ENCODE measurements at places on chromosomes 12 and 14.
A peak's percentile ranks its signal among the peaks of the same experiment; 100 is the strongest.

DNA sequence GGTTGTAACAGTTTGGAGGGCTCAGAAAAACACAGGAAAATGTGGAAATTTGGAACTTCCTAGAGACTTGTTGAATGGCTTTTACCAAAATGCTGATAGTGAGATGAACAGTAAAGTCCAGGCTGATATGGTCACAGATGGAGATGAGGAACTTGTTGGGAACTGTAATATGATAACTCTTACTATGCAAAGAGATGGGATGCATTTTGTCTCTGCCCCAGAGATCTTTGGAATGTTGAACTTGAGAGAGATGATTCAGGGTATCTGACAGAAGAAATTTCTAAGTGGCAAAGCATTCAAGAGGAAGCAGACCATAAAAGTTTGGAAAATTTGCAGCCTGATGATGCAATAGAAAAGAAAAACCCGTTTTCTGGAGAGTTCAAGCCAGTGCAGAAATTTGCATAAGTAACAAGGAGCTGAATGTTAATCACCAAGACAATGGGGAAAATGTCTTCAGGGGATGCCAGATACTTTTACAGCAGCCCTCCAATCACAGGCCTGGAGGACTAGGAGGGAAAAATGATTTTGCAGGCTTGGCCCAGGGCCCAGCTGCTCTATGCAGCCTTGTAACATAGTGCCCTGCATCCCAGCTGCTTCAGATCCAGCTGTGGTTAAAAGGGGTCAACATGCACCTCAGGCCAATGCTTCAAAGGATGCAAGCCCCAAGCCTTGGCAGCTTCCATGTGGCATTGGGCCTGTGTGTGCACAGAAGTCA is 572.7 kb upstream of the ATP2B1 start:
- DNase-seq: no peak

- DNase-seq: no peak
Measured at GRCh38 chr14:29861996-29862395, 65.7 kb downstream of the PRKD1 start.

- DNase-seq: no peak
Measured at GRCh38 chr14:79670811-79671210, 540.5 kb downstream of the DIO2 start.

GRCh38 chr14:62098357-62098756 is 336.1 kb downstream of the SNAPC1 start:
- no peak for DNase-seq

DNA sequence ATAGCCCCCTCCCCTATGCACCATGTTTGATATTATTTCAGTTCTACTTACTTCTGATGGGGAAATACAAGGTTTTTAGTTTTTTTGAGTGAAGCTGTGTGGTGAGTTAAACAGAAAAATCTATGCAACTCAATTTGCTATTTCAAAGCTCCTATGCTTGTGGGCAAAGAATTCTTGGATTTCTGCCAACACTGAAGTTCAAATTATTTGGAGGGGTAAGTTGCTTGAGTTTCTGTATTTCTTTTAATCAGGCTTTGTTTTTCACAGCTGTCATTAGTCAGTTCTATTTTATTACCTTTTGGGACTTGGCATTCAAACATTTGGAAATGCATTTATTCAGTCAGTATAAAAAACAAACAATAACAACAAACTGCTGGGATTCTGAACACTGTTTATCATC is 407.5 kb upstream of the MGAT4C start:
- no peak for DNase-seq

DNA sequence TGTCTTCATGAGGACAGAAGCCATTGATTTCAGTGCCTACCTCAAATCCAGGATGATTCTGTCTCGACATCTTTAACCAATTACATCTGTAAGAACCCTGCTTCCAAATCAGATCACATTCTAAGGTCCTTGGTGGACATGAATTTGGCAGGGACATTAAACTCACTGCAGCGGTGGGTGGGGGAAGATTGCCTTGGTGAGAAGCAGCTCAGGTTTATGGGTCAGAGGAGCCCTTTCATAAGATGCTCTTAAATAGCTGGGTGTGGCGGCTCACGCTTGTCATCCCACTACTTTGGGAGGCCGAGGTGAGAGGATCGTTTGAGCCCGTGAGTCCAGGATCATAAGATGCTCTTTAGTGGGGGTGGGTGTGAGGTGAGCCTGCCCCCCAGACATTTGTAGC is 42.9 kb downstream of the ELK3 start:
- no peak for DNase-seq

GRCh38 chr12:130646716-130647370 is 69.3 kb downstream of the RIMBP2 start:
- DNase-seq: no peak

- no peak for DNase-seq
Measured at GRCh38 chr14:101355284-101355683, 206.0 kb upstream of the DIO3 start.

DNA sequence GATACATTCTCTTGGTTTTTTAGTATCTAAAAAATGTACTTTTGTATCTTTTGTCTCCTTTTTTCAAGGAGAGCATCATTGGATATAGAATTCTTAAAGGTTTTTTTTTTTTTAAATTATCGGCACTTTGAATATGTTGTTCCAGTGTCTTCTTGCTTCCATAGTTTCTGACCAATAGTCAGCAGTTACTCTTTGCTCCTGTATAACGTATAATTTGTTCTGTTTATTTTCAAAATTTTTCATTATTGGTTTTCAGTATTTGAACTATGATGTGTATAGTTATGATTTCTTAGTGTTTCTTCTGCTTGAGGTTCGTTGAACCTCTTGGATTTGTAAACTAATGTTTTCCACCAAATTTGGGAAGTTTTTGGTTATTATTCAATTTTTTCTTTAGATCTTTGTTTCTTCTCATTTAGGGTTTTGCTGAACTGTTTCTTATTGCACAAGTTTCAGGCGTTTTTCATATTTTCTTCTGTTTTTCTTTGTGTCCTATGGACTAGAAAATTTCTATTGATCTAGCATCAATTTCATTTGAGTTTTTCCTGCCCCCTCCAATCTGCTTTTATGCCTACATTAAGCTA is 93.9 kb downstream of the PLBD1 start:
- no peak for DNase-seq

GRCh38 chr14:74208642-74209041 is 30.6 kb upstream of the VSX2 start:
- DNase-seq: no peak

DNA sequence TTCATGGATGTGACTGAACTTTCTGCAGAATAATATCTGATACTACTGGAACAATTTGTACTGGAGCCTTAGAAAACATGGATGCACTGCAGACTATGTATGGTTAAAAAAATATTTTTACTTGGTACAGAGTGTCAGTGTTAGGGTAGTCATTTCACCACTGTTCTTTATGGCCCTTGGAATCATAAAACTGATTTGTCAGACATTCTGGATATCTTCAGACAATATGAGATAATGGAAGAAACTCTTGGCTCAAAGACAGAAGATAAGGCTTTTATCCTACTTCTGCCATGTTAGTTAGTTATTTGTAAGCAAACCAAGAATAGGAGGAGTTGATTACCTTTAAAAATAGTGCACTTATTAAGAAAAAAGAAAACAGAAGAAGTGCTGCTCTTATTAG is 209.4 kb downstream of the LRIG3 start:
- DNase-seq: no peak

DNA sequence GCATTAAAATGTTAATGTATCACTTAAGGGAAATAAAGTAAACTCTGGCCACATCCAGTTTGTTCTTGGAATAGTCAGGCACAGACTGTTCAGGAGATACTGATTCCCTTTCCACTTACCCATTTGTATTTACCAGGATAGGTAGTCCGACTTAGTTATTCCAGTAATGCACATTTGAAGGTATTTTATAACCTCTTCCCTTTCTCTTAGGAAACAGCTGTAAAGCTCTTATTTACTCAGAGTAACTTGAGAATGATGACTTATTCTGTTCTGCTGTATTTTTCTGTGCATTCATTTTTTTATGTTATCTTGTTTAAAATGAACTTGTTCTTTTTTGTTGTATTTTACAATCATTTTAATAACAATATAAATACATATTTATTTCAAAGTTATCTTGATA is 78.0 kb downstream of the METTL25 start:
- no peak for DNase-seq

GRCh38 chr12:100229036-100229635 is 28.5 kb downstream of the ACTR6 start:
- DNase-seq: no peak

GRCh38 chr14:25833341-25834126 is 764.3 kb downstream of the NOVA1 start:
- DNase-seq: peak; percentile 41

- no peak for DNase-seq
Measured at GRCh38 chr12:115303723-115304309, 619.8 kb upstream of the TBX3 start.

DNA sequence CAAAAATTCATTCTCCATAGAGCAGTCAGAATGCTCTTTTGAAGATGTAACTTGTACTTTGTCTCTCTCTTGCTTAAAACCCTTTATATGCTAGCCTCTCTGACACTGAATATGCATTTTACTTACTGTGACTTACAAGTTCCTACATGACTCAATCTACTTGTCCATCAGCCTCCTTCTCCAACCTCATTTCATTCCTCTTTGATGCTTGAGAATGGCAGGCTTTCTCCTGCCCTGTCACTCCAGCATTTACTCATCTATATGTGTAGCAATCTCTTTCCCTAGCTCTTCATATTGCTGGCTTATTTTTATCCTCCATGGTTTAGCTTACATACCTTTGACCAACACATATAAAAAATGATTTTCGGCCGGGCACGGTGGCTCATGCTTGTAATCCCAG is 561.9 kb downstream of the CCER1 start:
- no peak for DNase-seq

- DNase-seq: no peak
Measured at GRCh38 chr14:51228890-51229289, 11.2 kb upstream of the TMX1 start.

DNA sequence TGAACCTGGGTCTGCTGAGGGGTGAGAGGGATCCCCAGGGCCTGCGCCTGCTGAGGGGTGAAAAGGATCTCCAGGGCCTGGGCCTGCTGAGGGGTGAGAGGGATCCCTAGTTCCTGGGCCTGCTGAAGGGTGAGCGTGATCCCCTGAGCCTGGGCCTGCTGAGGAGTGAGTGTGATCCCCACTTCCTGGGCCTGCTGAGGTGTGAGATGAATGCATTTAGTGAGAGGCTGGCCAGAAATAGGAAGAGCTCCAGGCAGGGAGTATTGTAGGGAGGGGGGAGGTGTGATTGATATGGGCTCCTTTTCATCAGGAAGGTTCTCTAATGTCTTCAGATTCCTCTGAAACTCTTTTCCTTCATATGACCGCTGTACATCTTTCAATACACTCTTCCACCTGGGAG is 43.0 kb downstream of the FAM186A start:
- DNase-seq: no peak

- no peak for DNase-seq
Measured at GRCh38 chr12:68976395-68976841, 43.4 kb upstream of the CPM start.

DNA sequence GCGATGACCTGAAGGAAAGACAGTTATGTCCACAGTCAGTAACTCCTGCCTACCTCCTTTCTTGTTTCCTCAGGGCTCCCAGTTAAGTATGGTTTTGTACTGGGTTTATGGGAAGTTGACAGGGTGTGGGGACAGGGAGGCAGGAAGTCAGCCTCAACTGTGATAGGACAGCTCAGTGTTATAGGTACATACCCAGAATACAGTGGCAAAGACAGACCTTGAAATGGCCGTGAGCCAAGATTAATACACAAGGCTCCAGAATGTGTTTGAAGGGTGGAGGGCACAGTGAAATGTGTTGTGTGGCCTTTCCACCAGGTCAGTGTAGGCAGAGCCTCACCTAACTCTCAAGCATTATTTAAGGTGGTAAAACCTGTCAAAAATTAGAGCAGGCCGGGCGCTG is 4.6 kb upstream of the BIN2 start:
- no peak for DNase-seq

Data from neural crest cell (in vitro differentiated cells).